Daoy (cell line): ENCODE measurements at places on chromosomes 6 and 20. TPM values are rescaled to one million over a fixed set of nuclear protein-coding genes. Genes with fewer than 3 reads are reported as not detected.
A peak's percentile ranks its signal among the peaks of the same experiment; 100 is the strongest.

Gene RAD21L1
- total RNA-seq, result 0.63 and 0.86 TPM in 2 replicates

Gene ZKSCAN8
- 11.9 and 16.3 TPM in 2 replicates for total RNA-seq

Gene RNF5
- 70.4 and 80.2 TPM in 2 replicates for total RNA-seq

Gene MYT1
- total RNA-seq, result 0.06 TPM in 1 of 2 replicates, not detected in the other

Gene UNC5CL
- 0.11 TPM in 1 of 2 replicates, not detected in the other for total RNA-seq

Gene DYNLT1
- total RNA-seq, result 29.3 and 51.9 TPM in 2 replicates

Gene PLA2G7
- total RNA-seq, result not detected in 2 replicates

Gene KCNK15
- 1.3 TPM in 1 of 2 replicates, not detected in the other for total RNA-seq

Gene ASIP
- total RNA-seq, result not detected in 2 replicates

Gene SAMD10
- total RNA-seq, result 0.86 and 1.2 TPM in 2 replicates

GRCh38 chr20:23915844-23916243, 36.3 kb upstream of the CST5 start:
- DNase-seq, result no peak

GRCh38 chr6:170497841-170498301, 55.2 kb downstream of the PSMB1 start:
- peak; percentile 75 for DNase-seq

- DNase-seq, result no peak
Measured at GRCh38 chr20:39829661-39830060, 859.4 kb downstream of the MAFB start.

GRCh38 chr20:49276161-49276960, 1.5 kb downstream of the ZNFX1 start:
- peak; percentile 61 for DNase-seq

DNA sequence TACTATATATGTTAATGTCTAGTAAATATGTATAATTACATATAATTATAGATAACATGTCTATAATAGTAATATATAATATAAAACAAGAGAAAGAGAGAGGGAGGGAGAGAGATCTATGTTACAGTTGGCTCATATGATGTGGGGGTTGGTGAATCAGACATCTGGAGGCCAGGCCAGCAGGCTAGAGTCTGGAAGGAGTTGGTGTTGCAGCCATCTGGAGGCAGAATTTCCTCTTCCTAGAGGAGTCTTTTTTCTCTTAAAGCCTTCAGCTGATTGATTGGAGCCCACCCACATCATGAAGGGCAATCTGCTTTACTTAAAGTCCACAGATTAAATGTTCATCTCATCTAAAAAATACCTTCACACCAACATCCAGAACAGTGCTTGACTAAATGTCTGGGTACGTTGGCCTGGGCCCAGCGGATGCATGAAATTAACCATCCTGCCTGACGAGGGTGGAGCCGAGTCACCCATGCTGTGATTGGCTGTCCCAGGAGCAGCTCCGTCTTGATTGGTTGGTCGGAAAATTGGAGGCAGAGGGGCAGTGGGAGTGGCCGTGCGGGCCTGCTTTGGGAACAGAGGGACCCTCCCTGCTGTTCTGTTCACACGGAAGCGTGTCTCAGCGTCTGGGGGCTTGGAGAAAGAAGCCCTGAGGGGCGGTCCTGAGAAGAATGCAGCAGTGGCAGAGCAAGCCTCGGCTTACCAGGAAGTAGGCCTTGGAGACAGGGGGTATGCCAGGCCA, 392.4 kb downstream of the QKI start:
- DNase-seq, result peak; percentile 74

DNA sequence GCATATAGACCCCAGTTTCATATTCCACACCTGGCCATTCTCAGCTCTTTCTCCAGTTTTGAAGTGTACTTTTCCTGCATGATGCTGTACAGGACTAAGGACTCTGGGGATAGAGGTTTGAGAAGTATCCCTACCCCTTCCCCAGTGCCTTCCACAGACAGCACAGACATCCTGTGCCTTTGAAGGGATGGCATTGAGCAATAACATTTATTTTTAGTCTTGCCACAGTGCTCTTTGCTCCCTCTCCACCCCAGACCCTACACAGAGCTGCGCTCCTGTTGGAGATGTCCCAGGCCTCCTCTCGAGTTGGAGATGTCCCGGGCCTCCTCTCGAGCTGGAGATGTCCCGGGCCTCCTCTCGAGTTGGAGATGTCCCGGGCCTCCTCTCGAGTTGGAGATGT, 275.8 kb downstream of the FARS2 start:
- DNase-seq, result no peak

DNA sequence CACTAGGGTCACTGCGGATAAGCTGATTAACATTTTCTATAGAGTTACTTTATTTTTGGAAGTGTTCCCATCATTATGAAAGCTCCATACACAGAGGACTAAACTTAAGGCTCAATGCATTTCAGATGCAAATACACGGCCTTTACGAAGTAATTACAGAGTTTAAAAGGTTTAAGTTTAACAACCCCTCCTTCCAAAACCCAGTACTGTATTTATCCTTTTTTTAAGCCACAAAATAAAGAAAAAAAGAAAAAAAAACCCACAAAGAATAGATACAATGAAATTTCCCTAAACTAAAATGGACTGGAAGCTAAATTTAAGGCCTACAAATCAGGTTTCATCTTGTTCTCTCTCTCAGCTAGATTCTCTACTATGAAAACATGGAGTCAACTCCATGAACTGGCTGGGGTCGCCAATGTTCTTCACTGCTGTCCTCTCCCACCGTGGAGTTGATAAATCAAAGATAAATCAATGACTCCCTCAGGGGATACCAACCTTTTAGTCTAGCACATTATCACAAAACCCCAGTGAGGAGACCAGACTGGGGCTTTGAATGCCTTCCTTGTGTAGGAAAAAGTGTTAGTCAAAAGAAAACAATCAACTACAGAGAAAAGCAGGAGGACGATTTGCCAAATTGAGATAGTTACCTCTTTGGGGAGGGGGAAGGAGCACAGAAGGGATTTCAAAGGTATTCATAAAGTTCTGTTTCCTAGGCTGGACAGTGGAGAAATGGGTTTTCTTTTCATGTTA, 52.5 kb downstream of the TNFRSF21 start:
- DNase-seq, result no peak

DNA sequence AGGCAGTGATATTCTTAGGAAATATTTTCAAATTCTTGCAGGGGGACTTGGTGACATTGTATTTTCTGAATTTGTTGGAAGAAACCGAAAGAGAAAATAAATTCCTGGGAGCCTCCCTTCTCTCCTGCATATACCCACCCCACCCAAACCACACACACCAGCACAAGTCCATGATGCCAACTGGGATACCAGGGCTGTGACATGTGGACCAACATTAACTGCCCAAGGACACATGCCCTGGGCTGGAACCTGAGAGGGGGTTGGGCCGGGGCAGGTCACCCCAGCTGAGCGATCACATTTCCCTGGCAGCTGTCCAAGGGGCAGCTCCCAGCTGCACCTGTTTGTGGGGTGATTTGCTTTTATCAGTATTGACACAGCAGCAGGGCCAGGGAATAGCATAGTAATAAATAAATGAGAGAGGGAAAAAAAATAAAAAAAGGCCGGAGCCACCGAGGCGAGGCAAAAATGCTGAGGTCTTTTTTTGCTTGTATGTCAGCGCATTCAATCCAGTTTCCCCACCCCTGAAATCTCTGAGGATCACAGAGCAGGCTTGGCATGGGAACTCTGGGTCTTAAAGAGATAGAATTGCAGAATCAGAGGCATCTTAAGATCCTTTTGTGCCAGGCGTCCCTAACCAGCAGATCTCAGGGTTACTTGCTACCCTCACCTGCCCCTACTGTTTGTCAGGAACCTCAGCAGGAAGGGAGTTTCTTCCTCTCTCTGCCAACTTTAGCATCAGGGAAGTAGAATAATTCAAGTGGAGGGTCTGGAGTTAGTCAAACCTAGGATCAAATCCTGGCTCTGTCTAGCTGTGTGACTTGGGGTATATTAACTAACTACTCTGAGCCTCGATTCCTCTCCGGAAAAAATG, 66.5 kb upstream of the PIM1 start:
- DNase-seq, result peak; percentile 61

GRCh38 chr6:10886691-10887502, at the start of gene SYCP2L:
SYCP2L (plus strand) TSS chr6:10887052; CDS start chr6:10887127, 75 bp downstream.
- DNase-seq, result no peak

DNA sequence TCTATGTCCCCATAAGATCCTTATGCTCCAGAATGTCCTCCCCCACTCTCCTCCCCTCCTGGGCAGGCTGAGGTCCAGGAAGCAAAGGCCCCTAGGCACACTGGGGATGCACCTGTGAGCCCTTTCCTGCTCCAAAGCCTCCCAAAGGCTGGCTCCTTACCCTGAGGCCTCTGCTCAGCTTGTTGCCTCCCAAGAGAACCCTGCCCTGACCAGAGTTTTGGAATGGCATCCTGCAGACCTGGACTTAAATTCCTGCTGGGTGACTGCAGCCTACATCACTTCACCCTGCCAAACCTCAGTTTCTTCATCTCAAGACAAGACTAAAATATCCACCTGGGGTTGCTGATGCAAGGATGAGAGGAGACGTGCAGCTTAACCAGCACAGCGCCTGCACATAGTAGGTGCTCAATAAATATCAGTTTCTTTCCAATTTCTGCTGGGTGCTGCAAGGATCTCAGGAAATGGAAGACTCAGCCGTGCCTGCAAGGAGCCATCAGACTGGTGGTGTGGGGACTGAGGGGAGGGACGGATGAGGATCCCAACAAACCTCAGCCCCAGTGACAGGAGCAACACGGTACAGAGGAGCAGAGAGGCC, 2.1 kb upstream of the LBP start:
- DNase-seq, result no peak

DNA sequence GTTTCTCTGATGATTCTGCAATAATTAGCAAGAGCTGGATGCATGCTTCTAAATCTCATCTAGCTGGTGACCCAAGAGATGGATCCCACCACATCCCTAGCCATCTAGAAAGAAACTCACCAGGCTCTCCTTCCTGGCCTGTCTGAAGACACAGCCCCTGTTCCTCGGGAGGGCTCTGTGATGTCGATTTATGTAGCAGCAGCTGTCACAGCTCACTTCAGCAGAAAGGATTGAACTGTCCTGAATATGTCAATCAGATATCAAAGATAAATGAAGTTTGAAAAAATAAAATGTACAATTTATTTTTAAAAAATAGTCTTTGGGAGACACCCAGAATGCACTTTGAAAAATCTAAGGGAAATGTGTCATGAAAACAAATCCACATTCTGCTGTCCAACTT, 67.3 kb upstream of the TSHZ2 start:
- DNase-seq, result no peak

GRCh38 chr6:56514395-56514794, 128.3 kb downstream of the DST start:
- DNase-seq, result no peak

DNA sequence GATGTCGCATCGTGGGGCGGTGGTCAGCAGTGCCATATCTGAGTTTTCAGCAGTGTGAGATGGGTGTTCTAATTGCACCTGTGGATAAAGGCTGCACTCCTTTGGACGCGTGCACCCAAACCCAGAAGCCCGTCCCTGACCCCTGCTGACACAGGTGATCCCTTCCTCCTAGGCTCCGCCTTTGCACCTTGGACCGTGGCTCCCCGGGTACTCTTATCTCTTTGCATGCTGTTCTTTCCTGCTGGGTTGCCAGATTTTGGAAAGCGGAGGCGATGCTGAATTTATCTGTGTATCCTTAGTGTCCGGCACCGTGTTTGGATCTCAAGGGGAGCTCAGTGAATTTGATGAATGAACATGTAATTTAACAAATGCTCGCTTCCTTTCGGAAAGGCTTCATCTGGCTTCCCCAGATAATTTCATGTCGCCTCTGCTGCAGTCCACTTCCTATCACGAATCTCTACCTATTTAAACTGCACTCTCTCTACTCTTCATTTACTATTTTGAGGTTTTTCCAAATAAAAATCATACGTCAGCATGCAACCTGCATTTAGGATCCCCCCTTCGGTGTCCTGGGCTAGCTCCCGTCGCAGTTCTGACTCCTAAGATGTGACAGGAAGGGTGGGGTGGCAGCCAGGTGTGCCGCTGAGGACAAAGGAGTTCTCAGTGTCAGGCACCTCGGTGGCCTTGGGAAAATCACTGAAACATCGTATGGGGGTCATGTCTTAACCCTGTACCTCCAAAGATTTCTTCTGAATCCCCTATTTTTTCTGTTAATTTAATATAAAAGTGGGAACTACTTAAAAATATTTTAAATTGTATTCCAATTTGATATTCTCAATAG, 753 bp upstream of the PERP start:
- DNase-seq, result no peak
